ENCODE measurements at places on chromosomes 7 and 10. TPM values are rescaled to one million over a fixed set of nuclear protein-coding genes. Genes with fewer than 3 reads are reported as not detected.

ATP6V0A4 gene
- total RNA-seq: not detected

MARVELD1 gene
- 53.4 TPM for total RNA-seq

PSD gene
- total RNA-seq: 6.8 TPM

SYNPO2L gene
- total RNA-seq: 0.08 TPM

TRRAP gene
- total RNA-seq: 22.5 TPM

DNAJC9 gene
- total RNA-seq: 30.8 TPM

UPK3B gene
- total RNA-seq: not detected

HOXA5 gene
- 134 TPM for total RNA-seq

NXPH1 gene
- total RNA-seq: not detected

C10orf67 gene
- total RNA-seq: not detected

EVX1 gene
- total RNA-seq: not detected

FAM241B gene
- total RNA-seq: not detected

CYP2E1 gene
- 1.7 TPM for total RNA-seq

SLC26A4 gene
- total RNA-seq: 0.40 TPM

PLEKHS1 gene
- total RNA-seq: not detected

FAM13C gene
- total RNA-seq: 1.9 TPM

All from epithelial cell of alveolus of lung (primary cell).